ENCODE measurements at places on chromosomes 4 and X.

- DNase-seq, result no peak
Measured at GRCh38 chr4:140112576-140112975, 41.4 kb downstream of the MAML3 start.

GRCh38 chr4:112840061-112840460, 203.1 kb downstream of the LARP7 start:
- DNase-seq, result no peak

- DNase-seq, result no peak
Measured at GRCh38 chr4:82784681-82785610, 13.7 kb downstream of the SCD5 start.

- no peak for DNase-seq
Measured at GRCh38 chr4:185792384-185793115, 19.4 kb downstream of the SORBS2 start.

DNA sequence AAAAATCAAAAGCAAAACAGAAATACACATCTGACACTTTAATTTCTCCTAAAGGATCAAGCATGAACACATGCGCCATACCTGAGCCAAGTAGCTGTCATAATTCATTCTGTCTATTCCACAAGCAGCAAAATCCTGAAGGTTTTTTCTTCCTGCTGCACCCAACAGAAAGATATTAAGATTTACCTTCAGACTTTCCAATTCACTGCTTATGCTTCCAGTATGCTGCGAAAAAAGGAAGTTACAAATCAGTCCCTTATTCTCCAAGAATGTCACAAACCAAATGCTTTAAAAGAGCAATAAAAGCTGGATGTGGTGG, 29.2 kb upstream of the FGFBP2 start:
- DNase-seq, result no peak

DNA sequence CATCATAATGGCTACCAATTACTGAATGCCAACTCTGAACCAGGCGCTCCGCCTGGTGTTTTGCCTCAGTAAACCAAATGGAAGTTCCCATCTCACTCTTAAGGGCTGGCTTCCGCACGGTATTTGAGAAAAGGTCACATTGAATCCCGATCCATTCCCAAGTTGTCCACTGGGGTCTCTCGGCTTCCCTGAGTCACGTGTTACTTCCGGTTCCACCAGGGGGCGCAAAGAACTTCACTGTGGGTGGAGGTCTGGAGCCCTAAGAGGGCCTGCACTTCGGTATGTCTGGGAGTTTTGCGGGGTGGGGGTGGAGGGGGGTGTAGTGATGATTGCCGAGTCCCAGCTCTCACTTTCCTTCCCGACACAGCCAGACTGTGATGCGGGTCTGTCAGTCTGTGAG, 13.4 kb upstream of the NHS start:
- no peak for DNase-seq

DNA sequence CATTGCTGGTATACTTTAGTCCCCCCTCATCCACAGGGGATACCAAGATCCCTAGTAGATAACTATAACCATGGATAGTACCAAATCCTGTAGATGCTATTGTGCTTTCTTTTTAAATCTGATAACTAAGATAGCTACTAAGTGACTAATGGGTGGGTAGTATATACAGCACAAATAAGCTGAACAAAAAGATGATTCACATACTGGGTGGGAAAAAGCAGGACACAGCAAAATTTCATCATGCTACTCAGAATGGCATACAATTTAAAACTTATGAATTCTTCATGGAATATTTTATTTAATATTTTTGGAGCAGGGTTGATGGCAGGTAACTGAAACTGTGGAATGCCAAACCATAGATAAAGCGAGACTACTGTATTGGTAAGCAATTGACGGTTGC, 161.6 kb downstream of the IL15 start:
- DNase-seq, result no peak

DNA sequence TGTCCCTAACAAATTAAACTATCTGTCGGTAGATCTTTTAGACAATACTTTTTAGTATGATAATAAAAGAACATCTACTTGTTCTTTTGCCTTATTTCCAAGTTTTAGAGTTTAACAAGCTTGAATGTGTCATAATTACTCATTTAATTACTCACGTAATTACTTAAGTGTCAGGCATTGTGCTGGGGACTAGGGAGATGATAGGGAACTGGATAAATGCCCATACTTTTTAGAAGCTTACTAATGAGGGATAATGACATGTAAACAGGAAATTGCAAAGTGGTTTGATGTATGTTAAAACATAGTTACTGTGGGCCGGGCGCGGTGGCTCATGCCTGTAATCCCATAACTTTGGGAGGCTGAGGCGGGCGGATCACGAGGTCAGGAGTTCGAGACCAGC, 158.3 kb downstream of the DMD start:
- DNase-seq, result no peak
